Adrenal gland (tissue), 19 donors: ENCODE measurements at places on chromosomes 7 and 10.
A peak's percentile ranks its signal among the peaks of the same experiment; 100 is the strongest.

DNA sequence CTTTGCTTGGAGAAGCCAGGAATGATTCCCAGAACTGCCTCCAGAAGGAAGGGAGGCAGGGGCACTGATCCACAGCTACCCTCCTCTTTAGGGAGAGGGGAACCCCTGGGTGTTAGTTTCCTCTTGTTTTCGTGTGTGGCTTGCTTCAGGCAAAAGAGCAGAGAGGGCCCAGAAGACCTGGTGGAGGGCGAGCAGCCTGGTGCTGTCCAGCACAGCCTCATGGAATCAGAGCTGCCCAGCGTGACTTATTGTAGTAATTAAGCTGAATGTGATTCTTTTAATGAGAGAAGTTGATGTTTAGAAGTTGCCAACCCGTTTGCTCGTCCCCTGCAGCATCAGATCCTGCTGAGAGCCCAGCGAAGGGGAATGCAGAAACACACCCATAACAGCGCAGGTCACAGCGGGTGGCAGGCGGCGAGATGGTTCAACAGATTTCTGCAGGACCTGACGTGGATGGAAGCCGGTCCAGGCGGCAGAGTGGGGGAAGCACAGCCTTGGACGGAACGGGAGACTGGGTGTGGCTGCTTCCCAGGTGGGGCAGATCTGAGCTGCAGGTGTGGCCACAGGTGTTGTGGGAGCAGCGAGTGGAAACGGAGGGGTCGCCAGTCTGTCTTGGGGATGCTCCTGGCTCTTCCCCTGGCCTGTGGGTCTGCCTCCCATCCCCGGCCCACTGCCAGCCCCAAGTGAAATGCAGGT lies 53.7 kb upstream of the SHH start:
- DNase-seq = peak; percentile 17

GRCh38 chr7:54728411-54728810 lies 30.6 kb downstream of the SEC61G start:
- DNase-seq = no peak

GRCh38 chr7:88289564-88290025 lies 17.1 kb downstream of the STEAP4 start:
- no peak for DNase-seq

GRCh38 chr10:112783351-112784021 lies 166.6 kb upstream of the TCF7L2 start:
- DNase-seq = peak; percentile 22

DNA sequence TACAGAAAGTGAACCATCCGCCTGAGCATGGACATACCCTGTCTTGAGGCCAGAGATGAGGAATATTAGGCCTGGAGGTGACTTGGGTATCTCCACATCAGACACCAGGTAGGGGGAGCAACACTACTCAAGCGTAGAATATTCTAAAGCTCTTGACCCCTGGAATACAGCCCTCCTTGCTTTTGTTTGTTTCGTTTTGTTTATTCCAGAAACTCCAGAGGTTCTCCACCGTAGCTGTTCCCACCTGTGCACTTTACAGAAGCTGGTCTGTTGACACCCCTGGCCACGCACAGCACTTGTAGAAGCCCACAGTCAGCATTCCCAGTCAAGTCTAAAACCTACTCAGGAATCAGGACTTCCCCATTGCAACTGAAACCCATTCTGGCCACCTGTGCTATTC lies 139.6 kb upstream of the NEBL start:
- no peak for DNase-seq

GRCh38 chr7:149494738-149495368 lies 2.8 kb downstream of the ZNF746 start:
- DNase-seq = no peak

GRCh38 chr7:155653803-155654202 lies 9.3 kb downstream of the RBM33 start:
- DNase-seq = no peak

GRCh38 chr7:108459922-108460551 lies 3.8 kb upstream of the NRCAM start:
- peak; percentile 70 for DNase-seq

DNA sequence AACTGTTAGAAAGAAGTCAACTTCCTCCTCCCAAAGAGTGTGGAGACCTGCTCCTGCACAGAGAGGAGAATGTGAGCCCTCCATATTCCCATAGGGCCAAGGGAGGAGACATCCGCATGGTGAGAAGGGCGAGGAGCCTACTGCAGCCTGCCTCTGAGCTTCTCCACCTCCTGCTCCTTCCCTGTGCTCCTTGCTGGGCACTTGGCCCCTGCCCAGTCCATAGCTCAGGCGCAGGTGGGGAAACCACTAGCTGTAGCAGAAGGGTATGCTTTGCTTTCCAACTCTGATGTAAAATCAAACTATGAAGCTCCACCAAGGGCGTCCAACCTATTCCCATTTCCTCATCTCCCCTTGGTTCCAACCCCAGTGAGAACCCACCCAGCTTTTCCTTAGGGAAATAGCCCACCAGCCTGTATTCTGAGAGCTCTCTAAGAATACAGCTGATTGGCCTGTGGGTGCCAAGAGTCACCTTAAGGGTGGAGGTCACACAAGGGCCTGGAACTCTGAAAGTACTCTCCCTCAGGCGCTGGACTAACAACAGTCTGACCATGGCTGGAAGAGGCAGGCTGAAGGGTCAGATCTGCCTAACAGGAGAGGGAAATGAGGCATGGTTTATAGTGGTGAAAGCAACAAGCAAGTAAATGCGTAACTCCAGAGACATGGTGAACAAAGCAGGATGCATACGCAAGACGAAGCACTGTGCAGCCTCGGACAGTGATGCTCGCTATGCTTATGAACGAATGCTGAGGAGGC lies 13.9 kb downstream of the ZNF488 start:
- DNase-seq = no peak

DNA sequence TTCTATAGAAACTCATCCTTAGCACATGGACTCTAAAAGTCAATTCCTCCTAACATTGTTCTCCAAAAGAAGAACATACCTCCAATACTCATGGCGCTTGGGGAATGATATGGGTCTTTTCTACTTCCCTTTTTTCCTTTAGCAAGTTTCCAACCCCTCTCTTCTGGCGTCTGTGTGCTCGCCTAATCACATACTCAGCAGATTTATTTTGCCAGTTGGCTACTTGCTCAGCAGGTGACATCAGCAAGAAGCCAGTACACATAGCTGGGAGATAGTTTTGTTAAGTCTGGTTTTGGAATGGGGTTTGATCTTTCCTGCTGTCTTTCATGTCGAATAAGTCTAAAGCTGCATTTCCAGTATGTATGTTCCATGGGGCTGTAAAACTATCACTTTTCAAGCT lies 193.8 kb downstream of the POM121L12 start:
- DNase-seq = no peak

DNA sequence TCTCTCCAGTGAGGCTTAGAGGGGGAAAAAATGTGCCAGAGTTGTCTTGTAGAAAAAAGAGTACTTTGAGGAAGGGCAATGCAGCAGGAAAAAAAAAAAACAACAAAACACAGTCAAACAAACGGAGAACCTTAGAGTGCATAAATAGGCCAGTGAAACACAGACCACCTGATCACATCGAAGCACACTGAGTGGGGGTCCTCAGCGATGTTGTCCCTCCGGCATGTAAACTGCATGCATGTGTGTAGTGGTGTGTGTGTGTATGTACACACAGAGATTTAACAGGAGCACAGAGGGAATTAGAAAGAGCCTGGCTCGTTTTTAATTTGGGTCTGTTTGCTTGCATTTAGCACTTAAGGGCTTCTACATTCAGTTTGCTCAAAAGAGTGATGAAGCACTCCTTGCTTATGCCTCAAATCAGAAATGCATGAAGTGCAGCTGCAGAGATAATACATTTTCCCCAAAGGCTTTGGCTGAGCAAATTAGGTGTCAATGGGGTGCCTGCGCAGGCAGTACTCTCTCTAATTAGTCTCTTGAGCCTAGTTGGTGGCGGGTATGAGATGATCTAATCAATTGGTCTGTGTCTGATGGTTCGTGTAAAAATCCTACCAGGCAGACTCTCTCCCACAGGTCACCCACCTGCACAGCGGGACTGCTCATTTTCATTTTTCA lies 62.7 kb upstream of the FZD1 start:
- DNase-seq = no peak

DNA sequence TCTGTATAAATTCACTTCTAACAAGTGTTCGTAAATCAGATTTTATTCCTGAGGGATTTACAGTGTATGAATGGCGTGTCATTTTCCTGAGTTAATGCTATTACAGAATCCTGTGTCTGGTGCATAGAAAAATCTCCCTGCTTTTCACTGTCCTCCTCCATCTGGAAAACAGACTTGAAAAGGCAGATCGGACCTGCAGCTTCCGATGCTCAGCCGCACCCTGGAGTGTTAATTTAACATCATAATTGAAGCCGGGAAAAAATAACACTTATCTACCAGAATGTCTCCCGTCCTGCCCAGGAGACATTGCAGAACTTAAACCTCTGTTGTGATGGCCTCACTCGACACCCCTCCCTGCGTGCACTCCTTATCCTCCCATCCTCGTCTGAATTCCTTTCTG lies 442.1 kb upstream of the FOXK1 start:
- DNase-seq = no peak

GRCh38 chr10:79084012-79084971 lies 15.5 kb downstream of the ZMIZ1 start:
- DNase-seq = peak; percentile 95

DNA sequence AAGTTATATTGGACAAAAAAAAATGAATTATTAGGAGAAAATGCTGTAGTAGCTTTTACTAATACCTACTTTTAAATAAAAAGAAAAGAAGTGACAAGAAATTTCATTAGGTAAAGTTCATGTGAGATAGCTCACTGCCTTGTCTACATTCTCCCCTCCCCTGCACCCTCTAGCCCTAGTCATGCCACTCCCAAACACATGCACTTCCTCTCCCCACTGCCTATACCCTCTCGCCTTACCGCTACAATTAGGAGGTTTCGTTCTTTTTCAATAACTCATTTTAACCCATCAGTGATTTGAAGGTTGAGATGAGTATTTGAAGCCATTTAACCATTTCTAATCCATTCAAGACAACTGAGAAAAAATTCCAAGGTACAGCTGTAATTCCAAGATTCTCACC lies 75.3 kb downstream of the HIBADH start:
- DNase-seq = no peak

DNA sequence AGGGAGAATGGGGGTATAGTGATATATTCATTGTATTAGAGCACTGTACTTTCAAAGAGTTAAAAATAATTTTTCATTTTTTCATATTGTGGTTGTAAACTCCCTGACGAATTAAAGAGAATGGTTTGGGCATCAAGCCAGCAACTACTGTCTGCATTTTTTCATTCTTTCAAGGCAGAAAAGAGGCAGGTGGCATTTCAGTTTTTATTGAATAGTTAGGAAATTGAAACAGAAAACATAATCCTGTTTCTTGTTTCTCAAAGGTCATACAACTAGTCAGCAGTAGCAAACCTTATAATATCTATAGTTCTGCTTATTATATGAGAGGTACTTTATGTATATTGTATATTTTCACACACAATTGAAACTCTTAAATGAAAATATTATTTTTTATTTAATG lies 303.9 kb upstream of the KCND2 start:
- DNase-seq = no peak

GRCh38 chr7:36923185-36923584 lies 198.9 kb upstream of the AOAH start:
- no peak for DNase-seq

- DNase-seq = no peak
These were observed 11.7 kb upstream of the PRDX3 start for GRCh38 chr10:119190353-119190752.

DNA sequence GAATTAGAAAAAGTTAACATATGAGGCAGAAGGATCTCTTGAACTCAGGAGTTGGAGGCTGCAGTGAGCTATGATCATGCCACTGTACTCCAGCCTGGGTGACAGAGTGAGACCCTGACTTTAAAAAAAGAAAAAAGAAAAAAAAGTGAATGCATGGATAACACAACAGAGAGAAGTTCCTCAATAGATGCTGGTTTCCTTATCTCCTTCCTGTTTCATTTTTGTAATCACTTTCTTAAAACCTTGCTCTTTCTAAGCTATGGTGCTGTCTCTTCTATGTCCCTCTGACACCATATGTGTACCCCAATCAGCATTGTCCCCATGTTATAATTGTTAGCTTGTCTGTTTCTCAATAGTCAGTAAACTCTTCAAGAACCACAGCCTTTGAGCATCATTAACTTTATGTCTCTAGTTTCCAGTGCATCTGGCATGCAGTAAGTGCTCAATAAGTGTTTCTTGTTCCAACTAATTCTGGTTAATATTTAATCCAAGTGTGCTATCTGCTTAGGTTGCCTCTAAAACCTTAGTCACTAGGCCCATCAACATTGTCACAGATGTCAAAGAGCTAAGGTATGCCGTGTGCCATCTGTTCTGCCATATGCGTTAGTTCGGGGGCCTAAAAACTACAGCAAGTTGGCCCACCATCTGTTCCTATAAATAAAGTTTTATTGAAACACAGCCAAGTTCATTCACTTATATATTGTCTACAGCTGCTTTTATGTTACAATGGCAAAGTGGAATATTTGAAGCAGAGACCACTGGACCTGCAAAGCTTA lies 36.2 kb downstream of the MPP7 start:
- no peak for DNase-seq

DNA sequence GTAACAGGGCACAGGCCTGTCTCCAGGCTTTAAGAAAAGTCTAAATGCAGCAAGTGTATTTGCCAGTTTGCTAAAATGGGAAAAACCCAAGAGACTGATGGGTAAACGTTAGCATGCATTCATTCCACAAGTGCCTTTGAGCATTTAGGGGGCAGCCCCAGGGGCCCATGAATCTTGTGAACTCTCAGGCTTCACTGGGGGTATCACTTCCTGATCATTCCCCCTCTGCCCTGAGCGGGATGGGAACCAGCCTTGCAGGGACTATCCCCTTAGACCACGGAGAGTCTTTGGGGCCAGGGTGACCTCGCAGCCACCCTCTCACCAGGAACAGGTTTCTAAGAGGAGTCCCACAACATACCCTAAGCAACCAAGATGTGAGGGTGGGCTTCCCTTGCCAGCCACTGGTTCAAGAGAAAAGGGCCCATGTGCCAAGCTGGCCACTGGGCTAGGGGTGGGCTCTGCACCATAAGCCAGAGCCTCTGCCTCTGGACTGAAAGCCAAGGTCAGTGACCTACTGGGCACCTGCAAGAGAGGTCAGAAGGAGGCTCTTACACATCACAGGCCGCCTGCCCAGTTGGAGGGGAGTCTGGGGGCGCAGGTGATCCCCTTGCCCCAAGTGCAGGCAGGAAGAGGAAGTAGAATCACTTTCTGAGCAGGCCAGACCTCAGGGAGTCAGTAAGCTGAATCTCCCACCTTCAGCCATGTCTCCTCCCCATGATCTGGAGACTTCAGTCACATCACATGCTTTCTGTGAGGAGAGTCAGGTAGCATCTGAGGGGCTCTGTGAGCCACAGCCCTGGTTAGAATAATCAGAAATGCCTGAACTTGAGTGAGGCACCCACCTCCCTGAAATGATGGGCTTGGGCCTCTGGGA lies 75.0 kb downstream of the C10orf105 start:
- no peak for DNase-seq
